Muscle of leg (tissue), 16 donors: ENCODE measurements at places on chromosomes 3 and 15.

GRCh38 chr15:88918738-88919137 lies 5.6 kb upstream of the MFGE8 start:
- no peak overlapping the region for H3K27ac ChIP-seq
- H3K27me3 ChIP-seq: no peaks in the 10 kb centered on the region
- no peak for DNase-seq
- no peaks in the 10 kb centered on the region for H3K36me3 ChIP-seq
- H3K4me1 ChIP-seq: no peaks in the 10 kb centered on the region

DNA sequence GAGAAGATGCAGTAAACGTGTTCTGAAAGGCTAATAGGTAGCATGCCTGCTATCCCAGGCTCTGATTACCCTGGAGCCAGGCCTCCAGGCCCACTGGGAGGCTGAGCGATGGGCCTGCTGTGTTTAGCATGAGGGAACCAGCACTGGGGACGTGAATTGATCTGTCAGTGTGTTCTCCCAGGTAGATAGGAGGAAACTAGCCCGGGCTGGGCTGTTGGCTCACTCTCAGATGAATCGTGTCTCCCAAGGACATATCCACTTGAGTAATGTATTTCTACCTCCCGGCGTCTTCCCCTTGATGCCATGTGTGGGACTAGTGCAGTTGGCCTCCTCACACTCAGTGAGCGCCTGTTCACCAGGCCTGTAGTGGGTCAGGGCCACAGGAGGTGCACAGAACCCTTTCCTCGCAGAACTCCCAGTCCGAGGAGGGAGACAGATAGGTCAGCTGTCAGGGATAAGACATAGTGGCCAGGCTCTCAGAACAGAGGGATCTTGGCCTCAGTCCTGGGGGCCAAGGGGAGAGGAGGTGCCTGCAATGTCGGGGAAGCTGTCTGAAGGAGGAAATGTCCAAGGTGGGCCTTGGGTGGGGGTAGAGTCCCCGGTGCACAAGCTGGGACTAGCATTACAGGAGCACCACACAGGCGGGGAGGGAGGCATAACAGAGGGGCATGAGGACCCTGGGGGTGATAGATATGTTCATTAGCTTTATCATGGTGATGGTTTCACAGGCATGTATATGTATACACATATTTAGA lies 111.7 kb downstream of the DNAJB8 start:
- no peak for DNase-seq
- no peak overlapping the region for H3K27ac ChIP-seq
- peaks cover 19% of the 10 kb centered on the region for H3K36me3 ChIP-seq
- H3K27me3 ChIP-seq: no peaks in the 10 kb centered on the region
- no peaks in the 10 kb centered on the region for H3K4me1 ChIP-seq
- H3K4me3 ChIP-seq: no peak overlapping the region

DNA sequence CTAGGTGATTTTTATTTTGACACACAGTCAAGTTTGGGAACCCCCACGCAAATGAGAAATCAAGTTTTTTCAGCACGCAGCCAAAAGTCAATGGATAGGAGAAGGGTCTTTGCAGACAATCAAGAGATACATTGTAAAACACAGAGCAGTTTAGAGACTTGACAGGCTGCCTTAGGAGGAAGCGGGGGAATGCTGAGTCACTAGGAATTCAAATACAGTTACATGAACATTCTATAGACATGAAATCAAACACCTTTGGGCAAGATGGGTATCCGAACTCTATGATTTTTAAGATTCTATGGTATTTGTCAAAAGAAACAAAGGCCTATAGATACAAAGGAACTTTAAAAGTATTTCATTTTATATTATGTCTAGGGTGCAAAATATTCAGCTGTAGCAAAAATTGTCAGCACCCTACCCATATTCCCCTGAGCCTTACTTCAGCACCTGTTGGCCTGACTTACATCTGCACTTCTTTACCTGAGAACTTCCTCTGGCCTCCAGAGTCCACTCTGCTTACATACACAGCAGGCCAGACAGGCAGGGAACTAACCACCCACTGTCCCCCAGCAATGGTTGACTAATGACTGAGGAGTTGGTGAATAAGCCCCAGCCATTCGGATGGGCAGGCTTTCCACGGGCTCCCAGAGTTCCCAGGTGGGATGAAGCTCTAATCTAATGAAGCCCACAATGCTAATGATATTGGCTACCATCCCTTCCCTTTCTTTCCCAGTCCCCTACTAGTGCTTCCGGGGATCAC lies 289.3 kb upstream of the RORA start:
- no peaks in the 10 kb centered on the region for H3K27me3 ChIP-seq
- DNase-seq: no peak
- H3K27ac ChIP-seq: no peak overlapping the region
- H3K4me3 ChIP-seq: no peak overlapping the region
- peaks cover 3% of the 10 kb centered on the region for H3K4me1 ChIP-seq
- H3K36me3 ChIP-seq: no peaks in the 10 kb centered on the region

GRCh38 chr3:178593786-178594185 lies 57.5 kb downstream of the KCNMB2 start:
- H3K4me1 ChIP-seq: no peaks in the 10 kb centered on the region
- no peaks in the 10 kb centered on the region for H3K27me3 ChIP-seq
- DNase-seq: no peak
- H3K27ac ChIP-seq: no peak overlapping the region
- no peak overlapping the region for H3K4me3 ChIP-seq

GRCh38 chr3:135581806-135582205 lies 383.7 kb upstream of the PPP2R3A start:
- no peaks in the 10 kb centered on the region for H3K27me3 ChIP-seq
- H3K4me3 ChIP-seq: no peak overlapping the region
- DNase-seq: no peak
- no peaks in the 10 kb centered on the region for H3K36me3 ChIP-seq
- H3K27ac ChIP-seq: no peak overlapping the region

GRCh38 chr3:98530676-98531075 lies 1.1 kb upstream of the GPR15 start:
- no peak overlapping the region for H3K4me3 ChIP-seq
- H3K27me3 ChIP-seq: peaks cover 4% of the 10 kb centered on the region
- no peak overlapping the region for H3K27ac ChIP-seq

GRCh38 chr3:83434880-83435587 lies 1523.8 kb upstream of the CADM2 start:
- no peaks in the 10 kb centered on the region for H3K27me3 ChIP-seq
- no peaks in the 10 kb centered on the region for H3K36me3 ChIP-seq
- peak; percentile 1 for DNase-seq
- H3K4me3 ChIP-seq: no peak overlapping the region
- H3K4me1 ChIP-seq: no peaks in the 10 kb centered on the region
- no peak overlapping the region for H3K27ac ChIP-seq

- H3K27me3 ChIP-seq: no peaks in the 10 kb centered on the region
- no peak for DNase-seq
- H3K4me3 ChIP-seq: no peak overlapping the region
Measured at GRCh38 chr3:109643590-109643989, 306.2 kb upstream of the DPPA4 start.

DNA sequence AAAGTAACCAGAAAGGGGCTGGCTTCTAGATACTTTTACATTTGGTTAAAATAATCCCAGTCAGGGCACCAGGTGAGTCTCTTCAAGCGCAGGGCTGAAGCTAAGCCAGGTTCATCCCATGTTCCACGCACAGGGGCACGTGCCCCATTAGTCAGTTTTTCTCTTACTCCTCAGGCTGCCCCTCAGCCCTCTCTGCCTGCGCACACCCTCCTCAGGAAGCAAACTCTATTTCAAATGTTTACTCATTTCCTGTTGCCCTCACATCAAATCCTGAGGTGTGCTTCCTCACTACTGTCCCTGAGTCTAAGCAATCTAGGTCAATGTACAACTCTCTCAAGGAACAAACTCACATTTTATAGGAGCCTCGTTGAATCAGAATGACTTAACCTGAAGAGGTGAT lies 48.5 kb downstream of the THBS1 start:
- H3K36me3 ChIP-seq: no peaks in the 10 kb centered on the region
- no peak overlapping the region for H3K4me3 ChIP-seq
- H3K27me3 ChIP-seq: no peaks in the 10 kb centered on the region
- no peak for DNase-seq
- peaks cover 21% of the 10 kb centered on the region for H3K4me1 ChIP-seq

DNA sequence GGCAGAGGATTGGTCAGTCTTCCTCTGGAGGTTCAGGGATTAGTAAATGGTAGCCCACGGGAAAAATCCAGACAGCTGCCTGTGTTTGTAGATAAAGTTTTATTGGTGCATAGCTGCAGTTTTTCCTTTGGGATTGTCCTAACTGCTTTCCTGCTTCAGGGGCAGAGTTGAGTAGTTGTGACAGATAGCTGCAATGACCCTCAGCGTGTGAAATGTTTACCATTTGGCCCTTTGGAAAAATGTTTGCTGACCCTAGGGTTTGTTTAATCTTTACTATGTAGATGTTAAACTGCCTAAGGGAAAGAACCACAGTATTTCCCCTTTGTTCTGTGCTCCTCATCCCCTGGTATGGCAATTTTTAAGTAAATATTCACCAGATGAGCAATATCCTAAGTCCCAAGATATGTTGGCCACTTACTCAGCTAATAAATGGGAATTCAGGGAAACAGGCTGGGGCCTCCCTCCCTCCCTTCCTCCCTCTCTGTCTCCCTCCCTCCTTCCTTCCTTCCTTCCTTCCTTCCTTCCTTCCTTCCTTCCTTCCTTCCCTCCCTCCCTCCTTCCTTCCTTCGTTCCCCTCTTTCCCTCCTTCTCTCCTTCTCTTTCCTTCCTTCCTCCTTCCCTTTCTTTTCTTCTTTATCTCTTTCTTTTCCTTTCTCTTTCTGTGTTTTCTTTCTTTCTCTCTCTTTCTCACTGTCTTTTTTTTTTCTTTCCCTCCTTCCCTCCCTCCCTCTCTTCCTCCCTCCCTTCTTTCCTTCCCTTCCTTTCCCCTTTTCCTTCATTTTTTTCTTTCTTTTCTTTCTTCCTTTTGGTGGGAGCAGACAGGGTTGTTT lies 234.6 kb upstream of the BHLHE40 start:
- H3K4me3 ChIP-seq: no peak overlapping the region
- peaks cover 20% of the 10 kb centered on the region for H3K4me1 ChIP-seq
- peaks cover 3% of the 10 kb centered on the region for H3K36me3 ChIP-seq

GRCh38 chr15:89106200-89106599 lies 17.9 kb downstream of the ABHD2 start:
- no peaks in the 10 kb centered on the region for H3K27me3 ChIP-seq
- H3K36me3 ChIP-seq: peaks cover 17% of the 10 kb centered on the region
- no peak overlapping the region for H3K4me3 ChIP-seq
- H3K4me1 ChIP-seq: peaks cover 24% of the 10 kb centered on the region
- no peak for DNase-seq

GRCh38 chr15:60264566-60264965 lies 133.2 kb downstream of the ANXA2 start:
- H3K27ac ChIP-seq: no peak overlapping the region
- H3K4me1 ChIP-seq: no peaks in the 10 kb centered on the region
- no peak for DNase-seq
- H3K4me3 ChIP-seq: no peak overlapping the region

- peak overlapping the region; percentile 90 for H3K4me3 ChIP-seq
- H3K27ac ChIP-seq: peak overlapping the region; percentile 79
- DNase-seq: peak; percentile 52
- no peaks in the 10 kb centered on the region for H3K27me3 ChIP-seq
Measured at GRCh38 chr15:101250873-101251829, 697 bp downstream of the CHSY1 start.

DNA sequence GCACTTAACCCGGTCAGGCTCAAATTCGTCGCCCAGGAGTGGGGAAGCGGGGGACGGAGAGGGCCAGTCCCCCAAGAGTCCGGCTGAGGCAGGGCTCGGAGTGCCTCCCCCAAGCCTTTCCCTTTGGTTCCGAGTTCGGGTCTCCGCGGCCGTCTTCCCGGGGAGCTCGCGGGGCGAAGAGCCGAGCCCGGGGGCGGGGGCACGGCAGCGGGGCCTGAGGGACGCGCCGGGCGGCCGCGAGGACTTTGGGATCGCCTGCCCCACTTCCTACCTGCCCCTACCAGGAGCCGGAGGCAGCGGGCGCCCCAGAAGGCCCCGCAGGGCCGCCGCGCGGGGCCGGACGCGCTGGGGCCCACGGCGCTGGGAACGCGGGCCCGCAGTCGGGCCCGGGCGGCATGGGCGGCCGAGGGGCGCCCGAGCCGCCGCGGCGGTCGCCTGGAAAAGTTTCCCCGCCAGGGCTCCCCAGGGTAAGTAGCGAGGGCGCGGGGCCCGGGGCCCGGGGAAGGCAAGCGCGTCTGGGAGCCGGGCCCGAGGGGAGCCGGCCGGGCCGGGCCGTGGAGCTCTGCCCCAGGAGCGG lies 2.8 kb downstream of the FURIN start:
- H3K27me3 ChIP-seq: no peaks in the 10 kb centered on the region
- H3K4me3 ChIP-seq: peak overlapping the region; percentile 66
- peaks cover 10% of the 10 kb centered on the region for H3K36me3 ChIP-seq
- peak; percentile 50 for DNase-seq

- peak overlapping the region; percentile 93 for H3K4me3 ChIP-seq
- H3K27me3 ChIP-seq: no peaks in the 10 kb centered on the region
Measured at GRCh38 chr3:169764312-169764881, 463 bp downstream of the TERC start.

GRCh38 chr3:163056874-163057497 lies 1560.4 kb downstream of the OTOL1 start:
- peak; percentile 22 for DNase-seq
- H3K27me3 ChIP-seq: no peaks in the 10 kb centered on the region
- H3K36me3 ChIP-seq: no peaks in the 10 kb centered on the region
- no peak overlapping the region for H3K4me3 ChIP-seq
- no peaks in the 10 kb centered on the region for H3K4me1 ChIP-seq

DNA sequence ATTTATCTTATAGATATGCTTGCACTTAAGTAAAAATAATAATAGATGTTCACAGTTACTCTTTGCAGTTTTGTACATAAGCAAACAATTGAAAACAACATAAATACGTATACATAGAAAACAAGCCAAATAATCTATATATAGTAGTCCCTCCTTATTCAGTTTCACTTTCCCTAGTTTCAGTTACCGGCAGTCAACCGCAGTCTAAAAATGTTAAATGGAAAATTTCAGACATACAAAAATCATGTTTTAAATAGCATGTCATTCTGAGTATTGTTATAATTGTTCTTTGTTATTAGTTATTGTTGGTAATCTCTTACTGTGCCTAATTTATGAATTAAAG lies 262.0 kb downstream of the CGGBP1 start:
- no peak for DNase-seq
- no peak overlapping the region for H3K27ac ChIP-seq
- peaks cover 5% of the 10 kb centered on the region for H3K4me1 ChIP-seq
- no peak overlapping the region for H3K4me3 ChIP-seq
- no peaks in the 10 kb centered on the region for H3K36me3 ChIP-seq
